Stimulated activated CD4-positive, alpha-beta T cell treated with anti-CD3 and anti-CD28 coated beads, TNF-alpha, amount 100 ng/mL, for 1 hour (primary cell): ENCODE measurements at places on chromosomes 1 and 21.

- DNase-seq = no peak
Observed at GRCh38 chr1:244768186-244768585, 67.3 kb upstream of the COX20 start.

GRCh38 chr1:91529856-91530255, 29.2 kb downstream of the CDC7 start:
- DNase-seq = no peak

DNA sequence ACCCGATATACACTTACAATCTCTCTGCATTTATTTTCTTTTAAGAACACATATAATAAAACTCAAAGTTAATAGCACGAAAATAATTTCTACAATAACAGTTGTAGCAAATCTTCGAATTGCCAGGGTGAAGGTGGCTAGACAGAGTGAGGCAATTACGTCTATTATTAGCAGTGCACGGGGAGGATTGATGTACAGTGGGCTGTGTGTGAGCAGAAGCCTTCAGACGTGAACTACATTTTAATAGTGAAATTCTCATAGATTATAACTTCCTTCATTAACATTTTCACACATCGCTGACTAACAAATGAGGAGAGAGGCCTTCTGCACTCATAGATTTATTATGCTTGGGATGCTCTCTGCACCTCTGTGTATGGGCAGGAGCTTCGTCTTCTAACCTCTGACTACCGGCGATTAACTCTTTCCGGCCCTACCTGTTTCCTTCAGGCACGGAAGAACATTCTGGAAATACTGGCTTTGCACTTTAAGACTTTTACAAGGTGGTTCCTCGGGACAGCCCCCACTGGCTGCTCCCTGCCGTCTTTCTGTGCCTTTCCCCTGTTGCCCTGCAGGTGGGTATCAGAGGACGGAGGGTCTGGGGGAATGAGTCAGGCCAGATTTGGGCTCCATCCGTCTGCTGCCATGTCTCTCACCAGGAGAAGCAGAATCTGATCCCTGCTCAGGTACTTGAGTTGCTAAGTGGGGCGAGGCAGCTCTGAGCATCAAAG, 200.5 kb downstream of the CAMTA1 start:
- DNase-seq = no peak

GRCh38 chr1:162857850-162858249, 3.1 kb downstream of the CCDC190 start:
- no peak for DNase-seq

DNA sequence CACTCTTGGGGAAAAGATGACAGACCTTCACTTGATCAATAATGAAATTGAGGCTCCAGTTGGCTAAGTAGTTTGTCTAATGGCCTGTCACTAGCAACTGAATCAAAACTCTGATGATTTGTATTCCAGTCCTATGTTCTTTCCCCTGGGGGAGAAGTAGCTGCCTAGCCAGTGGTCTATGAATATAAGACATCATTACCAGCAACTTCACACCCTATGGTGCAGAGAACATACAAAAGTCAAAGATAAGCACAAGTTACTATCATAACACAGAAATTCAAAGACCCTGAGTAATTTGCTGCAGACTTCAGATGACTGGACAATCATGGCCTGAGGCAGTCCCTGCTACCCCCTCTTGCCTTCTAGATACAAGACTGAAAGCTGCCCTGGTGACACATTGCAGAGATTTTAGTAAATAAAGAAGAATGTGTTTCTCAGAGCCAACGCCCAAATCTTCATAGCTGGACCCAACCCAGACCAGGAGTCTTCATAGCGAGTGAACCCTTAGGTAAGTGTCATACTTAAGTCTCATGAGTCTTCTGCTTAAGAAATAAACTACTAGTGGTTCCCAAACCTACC, 993 bp downstream of the PDZK1 start:
- DNase-seq = no peak
